ENCODE measurements at places on chromosomes 7 and 10.

DNA sequence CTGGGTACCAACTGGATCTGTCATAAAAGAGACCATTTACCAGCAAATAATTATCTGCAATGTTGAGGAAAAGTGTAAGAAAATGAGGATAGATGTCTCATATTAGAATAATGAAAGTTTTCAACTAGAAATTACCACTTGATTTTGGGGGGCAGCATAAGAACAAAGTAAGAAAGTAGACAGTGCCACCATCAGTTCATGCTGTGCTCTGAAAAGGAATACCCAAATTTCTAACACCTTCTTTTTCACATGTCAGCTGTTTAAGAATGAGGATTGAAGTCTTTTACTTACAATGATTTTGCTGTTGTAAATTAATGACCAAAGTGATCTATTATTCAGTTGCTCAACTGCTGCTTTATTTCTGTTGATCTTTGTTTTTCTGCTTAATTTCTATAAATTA, 578.3 kb downstream of the ETV1 start:
- DNase-seq: no peak

GRCh38 chr10:30862486-30862885, 169.2 kb downstream of the ZNF438 start:
- no peak for DNase-seq

DNA sequence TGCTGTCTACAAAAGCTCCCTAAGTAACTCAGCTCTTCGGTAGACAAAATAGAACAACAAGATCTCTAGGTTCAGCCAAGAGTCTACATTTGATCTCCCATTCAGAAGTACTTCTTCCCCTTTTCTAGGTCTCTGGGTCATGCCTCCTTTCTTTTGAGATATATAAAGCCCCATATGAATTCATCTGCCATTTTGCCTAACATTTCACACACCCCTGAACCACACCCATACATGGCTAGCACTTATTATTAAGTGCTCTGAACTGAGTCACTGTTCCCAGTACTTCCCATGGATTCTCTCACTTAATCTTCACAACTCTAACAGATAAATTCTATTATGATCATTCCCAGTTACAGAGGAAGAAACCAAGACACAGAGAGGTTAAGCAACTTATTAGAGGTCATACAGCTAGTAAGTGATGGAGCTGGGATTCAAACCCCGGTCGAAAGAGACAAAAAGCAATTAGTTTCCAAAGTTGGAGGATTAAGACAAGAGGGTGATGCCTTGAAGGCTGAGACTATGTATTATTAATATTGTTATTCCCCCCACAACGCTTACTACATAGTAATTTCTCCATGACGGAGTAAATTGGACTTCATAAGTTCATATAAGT, 17.3 kb downstream of the MYOF start:
- no peak for DNase-seq

DNA sequence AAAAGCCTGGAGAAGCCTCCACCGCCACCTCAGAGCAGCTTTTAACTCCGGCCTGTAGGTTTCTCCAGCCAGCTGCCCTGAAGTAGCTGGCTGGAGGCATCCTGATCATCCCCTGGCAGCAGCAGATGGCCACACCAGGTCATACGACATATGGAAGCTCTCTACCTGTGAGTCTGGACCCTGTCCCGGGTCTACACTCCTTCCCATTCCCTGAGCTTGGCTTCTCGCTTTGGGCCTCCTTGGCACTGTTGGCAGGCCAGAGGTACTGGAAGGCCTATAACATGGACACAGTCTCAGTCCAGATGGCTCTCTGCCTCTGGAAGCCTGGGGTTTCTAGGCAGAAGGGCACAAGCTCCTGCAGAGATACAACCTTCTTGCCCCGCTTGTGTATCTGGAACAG, 43.5 kb upstream of the TRIM8 start:
- no peak for DNase-seq

- DNase-seq: no peak
These were observed 86.0 kb upstream of the PFKP start for GRCh38 chr10:2981361-2981801.

GRCh38 chr10:35300063-35300699, 36.1 kb upstream of the CCNY start:
- DNase-seq: no peak

DNA sequence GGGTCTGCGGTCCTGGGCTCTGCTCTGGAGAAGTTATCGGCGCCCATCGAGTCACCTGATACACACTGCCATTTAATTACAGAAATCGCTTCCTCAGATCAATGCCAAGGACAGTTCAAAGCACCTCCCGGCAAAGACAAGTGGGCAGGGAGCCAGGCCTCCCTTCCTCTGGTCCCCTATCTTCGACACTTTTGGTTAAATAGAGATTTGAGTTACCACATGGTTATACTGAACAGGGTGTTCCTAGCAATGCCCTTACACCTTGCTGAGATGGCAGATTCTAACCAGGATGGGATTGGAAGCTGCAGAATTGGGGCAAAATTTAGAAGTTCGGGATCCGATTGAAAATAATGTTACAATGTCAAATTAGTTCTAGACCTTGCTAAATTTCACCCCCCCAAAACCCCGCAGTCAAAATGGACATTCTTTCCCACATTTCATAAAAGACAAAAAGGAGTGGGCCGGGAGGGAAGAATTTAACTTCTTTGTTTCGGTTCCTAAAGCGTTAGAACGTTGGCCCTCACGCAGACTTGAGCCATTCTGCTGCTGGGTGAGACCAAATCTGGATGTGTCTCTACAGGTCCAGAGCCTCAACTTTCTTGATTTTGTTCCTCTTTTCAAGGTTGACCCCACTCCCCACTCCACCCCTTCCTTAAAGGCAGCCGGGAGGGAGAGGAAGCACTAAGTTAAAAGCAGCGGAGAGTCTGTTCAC, 2.2 kb upstream of the DLX5 start:
- DNase-seq: no peak

DNA sequence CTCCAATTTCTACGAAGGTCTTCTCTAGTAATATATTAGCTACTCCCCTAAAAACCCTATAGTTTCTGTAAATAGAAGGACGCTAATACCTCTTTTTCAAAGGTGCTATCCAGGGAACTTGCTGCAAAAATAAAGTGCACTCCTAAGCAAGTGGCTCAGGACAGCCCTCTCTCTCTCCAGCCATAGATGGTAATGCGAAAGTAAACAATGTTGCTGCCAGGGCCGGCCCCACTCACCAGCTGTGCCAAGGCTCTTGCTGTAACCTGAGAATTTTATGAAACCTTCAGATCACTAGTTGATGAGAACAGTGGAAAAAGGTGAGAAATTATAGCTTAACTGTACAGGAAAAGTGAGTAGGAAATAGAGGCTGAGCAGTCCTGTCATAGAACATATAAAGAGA, 10.9 kb upstream of the TAS2R39 start:
- no peak for DNase-seq

- no peak for DNase-seq
These were observed 63.8 kb downstream of the MTPN start for GRCh38 chr7:135913404-135913803.

DNA sequence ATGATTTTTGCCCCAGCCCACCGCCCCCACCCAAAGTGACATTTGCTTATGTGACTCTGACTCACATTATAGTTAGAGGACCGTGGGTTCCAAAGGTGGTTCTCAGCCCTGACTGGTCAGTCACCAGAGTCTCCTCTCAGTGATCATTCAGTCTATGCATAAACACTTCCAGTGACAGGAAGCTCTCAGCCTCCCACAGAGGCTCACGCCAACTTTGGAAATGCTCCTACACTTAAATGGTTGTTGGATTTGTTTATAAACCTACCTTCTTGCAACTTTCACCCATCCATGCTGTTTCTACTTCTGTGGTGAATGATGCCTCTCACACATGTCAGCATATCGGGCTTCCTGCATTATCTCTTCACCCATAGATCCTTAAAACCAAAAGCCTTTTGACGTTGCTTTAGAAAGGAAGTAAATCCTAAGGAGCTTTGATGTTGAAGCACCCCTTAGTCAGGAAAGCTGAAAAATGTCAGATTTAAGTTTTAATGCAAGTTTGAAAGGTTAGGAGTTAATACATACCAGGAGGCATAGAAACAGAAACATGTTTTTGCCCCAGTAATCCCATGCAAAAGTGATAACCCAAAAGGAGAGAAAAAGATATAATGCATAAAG, 46.5 kb upstream of the FGL2 start:
- no peak for DNase-seq

- DNase-seq: no peak
These were observed 4.1 kb downstream of the FHIP2A start for GRCh38 chr10:114825513-114826253.

- DNase-seq: no peak
These were observed 160.4 kb downstream of the KIF20B start for GRCh38 chr10:89861584-89862301.

DNA sequence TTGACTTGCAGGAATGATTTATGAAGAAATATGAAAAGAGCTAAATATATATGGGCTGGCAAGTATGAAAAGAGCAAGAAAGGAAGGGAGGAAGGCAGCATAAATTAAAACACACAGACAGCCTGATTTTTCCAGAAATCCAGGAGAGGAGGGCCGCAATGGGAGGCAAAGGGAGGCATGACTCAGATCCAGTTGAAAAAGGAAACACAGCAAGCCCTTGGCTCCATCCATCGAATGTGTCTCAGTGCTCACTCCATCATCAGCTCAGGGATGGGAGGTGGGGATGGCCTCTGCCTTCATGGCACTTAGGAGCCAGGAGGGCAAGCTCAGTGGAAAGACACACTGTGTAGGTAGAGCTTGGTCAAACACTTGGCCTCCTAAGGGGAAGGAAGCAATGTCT, 75.7 kb upstream of the PDZD8 start:
- DNase-seq: no peak

DNA sequence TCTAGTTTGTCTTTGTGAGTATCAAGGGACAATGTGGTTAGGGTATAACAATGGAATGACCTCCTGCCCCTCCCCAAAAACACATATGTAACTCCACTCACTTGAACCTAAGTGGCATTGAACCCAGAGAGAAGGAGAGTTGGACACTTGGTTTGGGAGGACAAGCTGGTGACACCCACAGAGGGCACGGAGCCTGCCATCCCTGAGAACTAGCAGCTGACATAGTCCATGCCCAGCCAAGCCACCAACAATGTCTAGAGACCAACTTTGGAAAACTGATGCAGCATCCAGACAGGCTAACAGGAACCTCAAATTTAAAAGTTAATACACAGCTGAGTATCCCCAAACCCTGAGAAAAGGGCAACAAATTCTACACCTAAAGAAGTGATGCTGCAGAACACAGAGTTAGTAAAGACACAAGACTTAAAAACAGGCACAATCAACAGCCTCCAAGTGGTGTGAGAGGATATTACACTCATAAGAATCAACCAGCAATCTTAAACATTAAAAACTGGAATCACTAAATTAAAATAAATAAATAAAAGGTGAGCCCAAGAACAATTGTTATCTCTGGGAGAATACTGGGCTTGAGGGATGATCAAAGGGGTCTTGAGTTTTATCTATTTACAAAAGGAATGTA, 27.2 kb downstream of the NUDCD3 start:
- DNase-seq: no peak

GRCh38 chr10:64574371-64574770, 1053.2 kb downstream of the REEP3 start:
- DNase-seq: no peak

GRCh38 chr10:121069061-121069850, 218.1 kb downstream of the WDR11 start:
- no peak for DNase-seq

GRCh38 chr7:19248681-19249080, 103.5 kb upstream of the FERD3L start:
- DNase-seq: no peak

DNA sequence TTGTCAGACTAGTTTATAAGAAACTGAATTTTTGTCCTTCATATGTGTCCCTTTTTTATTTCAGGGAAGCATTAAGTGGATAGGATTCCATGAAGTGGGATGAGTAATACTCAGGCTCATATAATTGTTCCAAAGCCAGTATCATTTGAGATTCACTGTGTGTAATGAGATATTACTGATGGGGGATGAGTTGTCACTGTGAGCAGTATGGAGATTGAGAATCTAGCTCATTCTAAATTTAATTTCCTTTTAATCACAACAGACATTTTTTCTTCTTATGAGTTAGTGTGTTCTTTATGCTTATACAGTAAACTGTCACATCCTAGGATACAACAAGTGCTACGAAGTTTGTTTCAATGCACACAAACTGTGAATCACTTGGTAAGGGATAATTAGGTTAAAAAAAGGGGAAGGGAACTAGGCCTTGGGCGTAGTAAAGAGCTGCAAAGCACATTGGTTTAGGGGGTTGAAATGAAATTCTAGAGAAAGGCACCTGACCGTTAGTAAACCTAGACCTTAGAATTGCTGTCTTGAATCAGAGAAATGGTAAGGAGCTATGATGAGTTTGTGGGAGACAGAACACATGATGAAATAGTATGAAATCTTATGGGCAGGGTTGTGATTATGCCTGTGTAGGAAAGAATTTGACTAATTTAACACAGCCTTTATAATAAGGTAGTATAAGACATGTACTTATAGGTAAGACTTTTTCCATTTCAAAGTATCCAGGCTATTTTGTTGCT, 153.4 kb downstream of the MLLT10 start:
- no peak for DNase-seq

DNA sequence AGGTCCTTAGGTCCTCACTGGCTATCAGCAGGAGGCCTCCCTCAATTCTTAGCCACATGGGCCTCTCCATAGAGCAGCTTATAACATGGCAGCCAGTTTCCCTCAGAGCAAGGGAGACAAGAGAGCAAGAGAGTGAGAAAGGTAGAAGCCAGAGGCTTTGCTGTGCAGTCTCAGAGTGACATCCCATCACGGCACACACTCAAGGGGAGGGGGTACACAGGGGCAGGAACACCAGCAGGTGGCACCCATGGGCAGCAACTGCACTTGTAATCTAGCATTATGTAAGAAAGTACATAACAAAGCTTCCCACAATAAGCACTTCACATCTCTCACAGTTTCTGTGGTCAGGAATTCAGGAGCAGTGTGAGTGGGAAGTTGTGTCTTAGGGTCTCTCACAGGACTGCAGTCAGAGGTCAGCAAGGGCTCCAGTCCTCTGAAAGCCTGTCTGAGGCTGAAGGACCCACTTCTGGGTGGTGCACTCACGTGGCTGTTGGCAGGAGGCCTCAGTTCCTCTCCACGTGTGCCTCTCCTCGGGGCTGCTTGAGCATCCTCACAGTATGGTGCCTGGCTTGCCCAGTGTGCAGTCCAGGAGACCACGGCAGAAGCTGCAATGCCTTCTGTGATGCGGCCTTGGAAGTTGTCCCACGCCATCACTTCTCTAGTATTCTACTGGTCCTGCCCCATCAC, 159.4 kb downstream of the OAT start:
- no peak for DNase-seq

- DNase-seq: no peak
These were observed 166.1 kb downstream of the GRK5 start for GRCh38 chr10:119373294-119374102.

Data from skin of body (tissue), 3 donors.